Pulmonary artery endothelial cell (primary cell): ENCODE measurements at places on chromosomes 4 and X.
A peak's percentile ranks its signal among the peaks of the same experiment; 100 is the strongest.

DNA sequence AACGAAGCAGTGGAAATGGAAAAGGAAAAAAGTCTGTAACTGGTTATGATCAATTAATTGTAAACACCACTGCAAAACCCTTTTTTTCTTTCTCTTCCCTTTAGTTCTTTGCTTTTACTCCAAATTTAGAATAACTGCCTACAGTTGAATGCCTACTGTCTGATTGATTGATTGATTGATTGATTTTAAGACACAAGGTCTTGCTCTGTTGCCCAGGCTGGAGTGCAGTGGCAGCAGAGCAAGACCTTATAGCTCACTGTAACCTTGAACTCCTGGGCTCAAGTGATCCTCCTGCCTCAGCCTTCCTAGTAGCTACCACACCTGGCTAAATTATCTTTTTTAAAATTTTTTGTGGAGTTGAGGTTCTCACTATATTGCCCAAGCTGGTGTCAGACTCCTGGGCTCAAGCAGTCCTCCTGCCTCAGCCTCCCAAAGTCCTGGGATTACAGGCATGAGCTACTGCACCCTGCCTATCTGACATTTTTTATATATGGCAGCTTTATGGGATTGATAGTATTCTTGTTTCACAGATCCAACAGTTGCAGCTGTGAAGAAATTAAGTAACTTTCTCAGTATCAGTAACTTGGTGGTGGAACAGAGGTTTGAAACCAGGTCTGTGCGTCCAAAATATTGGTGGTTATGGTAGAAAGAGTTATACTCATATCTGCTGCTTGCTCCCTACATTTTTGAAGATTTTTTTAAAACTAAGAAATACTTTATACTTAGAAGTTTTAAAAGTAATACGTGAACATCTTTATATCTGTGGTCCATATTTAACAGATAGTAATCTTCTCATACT is 12.4 kb downstream of the UBE2K start:
- DNase-seq: no peak

GRCh38 chr4:155473420-155474095 is 96.8 kb upstream of the MAP9 start:
- no peak for DNase-seq

DNA sequence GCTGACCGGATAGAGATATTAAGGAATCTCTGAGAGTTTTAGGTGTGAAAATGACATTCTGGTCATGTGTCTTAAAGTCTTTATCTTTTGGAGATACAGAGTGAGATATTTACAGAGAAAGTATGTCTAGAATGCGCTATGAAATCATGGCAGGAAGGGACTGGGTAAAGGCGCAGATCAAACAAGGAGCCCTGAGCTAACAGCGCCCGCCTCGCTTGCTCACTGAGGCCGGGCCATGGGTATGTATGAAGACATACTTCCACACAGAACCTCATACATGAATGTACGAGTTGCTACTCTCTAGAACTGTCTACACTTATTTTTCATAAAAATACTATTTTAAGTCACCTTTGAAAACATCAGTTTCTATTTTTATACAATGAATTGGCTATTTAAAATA is 20.0 kb downstream of the FAM53A start:
- DNase-seq: no peak

GRCh38 chrX:3326681-3327080 is 19.8 kb downstream of the MXRA5 start:
- no peak for DNase-seq

- DNase-seq: no peak
These were observed 247.1 kb upstream of the PITX2 start for GRCh38 chr4:110869862-110870572.

DNA sequence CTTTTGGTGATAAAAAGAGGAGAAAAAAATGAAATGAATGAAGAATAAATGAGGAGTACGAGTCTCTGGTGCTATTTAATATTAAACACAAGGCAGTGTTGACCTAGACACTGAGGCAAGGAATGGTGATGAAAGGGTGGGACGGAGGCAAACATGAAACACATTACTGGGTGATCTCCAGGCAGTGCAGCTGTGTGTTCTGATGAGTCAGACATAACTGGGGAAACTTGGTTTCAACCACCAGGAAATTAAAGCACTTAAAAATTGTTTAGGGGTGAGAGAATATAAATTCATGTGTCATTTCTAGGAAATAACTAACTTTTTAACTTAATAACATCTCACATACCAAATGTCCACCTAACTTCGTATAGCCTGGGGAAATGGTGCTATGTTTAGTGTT is 19.7 kb upstream of the CXCL6 start:
- DNase-seq: peak; percentile 58

GRCh38 chr4:150799207-150799606 is 215.9 kb downstream of the LRBA start:
- no peak for DNase-seq

DNA sequence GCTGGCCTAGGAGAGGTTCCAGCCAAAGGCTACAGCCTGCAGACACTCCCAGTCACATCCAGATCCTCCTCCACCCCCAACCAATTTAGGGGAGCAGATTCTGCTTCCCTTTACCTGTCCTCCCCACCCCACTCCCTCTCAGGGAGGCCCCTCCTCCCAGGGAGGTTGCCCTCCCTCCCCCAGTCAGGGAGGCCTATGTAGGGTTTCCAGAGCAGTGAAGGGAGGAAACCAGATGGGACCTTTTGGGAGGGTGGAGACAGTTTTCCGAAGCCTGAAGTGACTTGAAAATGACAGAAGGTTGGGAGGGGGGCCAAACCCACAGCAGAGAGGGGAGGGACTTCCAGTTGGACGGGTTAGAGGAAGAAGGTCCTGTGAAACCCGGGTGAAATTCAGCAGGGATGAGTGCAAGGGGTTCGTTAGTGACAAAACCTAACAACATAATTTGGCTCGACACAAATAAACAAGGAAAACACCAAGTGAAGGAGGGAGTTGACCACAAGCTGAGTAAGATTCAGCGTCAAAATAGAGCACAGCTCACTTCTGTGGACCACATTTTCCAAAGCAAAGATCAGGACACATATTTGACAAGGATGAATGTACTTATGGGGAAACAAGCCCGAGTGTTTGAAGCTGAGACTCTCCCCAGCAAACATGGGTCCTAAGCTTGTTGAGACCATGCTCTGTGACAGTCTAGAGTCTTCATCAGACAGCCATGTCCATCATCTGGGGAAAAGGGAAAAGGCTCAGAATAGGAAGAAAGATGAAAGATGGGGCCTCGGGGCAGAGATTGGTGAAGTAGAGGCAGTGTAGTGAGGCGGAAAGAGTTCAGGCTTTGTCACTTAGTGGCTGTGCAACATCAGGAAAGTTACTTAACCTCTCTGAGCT is 46.4 kb downstream of the PRPS1 start:
- DNase-seq: no peak

- DNase-seq: no peak
These were observed 211.5 kb upstream of the MID1 start for GRCh38 chrX:10831716-10832502.
